Putamen (tissue), 1 donor: ENCODE measurements at places on chromosomes 2 and 18.

GRCh38 chr2:127700527-127701192 is 637 bp upstream of the SFT2D3 start:
- no peak for DNase-seq

GRCh38 chr18:30988440-30988839 is 54.1 kb downstream of the DSC3 start:
- no peak for DNase-seq

GRCh38 chr2:134081238-134081938 is 172.5 kb upstream of the MGAT5 start:
- DNase-seq, result no peak

DNA sequence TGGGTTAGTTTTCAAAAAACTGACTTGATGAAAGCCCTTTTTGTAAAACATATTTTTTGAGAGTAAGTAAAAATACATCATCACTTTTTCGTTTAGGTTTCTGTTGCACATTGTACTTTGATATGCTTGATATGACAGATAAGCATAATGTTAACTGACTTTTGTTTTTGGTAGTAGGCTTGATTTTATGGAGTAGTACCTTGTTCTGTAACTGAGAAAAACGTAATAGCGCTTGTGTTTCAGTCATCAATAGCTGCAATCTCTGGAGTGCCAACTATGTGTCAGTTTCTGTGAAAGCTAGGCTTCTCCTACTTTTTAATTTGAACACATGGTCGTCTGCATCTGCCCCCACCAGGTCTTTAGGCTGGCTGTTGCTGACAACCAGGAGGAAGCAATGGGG is 1.3 kb downstream of the LCLAT1 start:
- DNase-seq, result no peak

DNA sequence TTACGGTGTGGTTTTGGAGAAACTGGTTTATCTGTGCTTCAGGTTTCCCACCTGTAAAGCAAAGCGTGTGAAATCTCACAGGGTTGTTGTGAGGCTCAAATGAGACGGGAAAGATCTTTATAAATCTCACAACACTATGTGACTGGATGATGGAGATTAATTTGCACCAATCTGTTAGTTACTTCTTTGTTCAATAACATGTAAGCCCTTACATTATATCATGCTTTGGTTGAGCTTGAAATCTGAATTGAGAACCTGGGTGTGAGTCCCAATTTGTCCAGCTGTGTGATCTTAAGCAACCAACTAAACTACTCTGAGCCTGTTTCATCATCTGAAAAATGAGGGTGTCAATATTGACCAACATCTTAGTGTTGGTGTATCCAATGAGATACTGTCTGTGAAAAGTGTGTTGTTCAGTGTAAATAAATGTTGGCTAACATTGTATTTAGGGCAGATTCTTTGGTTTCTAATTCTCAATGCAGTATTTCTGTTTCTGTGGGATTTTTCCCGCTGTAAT is 741 bp upstream of the GCKR start:
- DNase-seq, result no peak

DNA sequence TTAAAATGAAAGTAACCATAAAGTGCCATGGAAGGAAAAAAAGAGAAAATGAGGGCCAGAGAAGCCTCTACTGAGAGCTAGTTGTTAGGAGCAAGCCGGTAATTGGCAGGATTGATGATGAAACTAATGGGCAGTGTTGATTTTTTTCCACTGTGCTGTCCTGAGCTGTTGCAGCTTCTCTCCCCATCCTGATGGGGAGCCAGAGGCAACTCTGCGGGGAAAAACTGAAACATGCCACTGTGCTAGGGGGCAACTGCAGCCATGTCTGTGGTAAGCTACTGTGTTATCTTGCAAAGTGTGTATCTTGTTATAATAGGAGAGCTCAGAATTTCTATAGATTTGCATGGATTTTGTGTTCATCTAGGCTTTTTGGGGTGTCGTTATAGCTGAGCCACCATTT is 487.9 kb downstream of the STK39 start:
- no peak for DNase-seq

DNA sequence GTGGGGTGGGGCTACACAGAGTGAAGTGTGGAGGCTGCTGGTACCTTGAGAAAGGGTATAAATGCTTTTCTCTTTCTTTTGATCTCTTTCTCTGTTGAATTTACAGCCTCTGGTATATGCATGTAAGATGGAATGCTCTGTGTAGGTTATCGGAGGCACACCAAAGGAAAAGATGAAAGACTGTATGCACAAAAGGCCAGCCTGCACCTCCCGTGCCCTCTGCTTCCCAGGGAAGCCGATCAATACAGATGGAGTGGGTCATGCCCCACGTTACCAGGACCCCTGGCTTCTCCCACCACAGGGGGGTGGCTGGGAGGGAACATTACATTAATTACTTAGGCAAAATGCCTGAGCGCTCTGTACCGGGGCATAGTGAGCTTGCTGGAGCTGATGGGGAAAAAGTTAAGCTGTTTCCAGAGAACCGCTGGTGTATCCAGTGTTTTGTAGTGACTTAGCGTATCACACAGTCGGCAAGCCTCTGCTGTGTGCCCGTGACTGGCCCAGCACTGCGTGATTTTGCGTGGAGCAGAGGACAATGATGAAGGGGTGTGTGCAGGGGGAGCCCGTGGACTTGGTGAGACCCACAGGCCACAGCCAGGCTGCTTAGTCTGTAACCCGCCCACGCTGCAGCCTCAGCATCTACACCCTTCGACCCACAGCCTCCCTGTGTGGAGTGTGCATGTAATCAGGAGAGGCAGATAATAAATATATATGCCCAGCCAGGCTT is 8.0 kb downstream of the ALLC start:
- no peak for DNase-seq

DNA sequence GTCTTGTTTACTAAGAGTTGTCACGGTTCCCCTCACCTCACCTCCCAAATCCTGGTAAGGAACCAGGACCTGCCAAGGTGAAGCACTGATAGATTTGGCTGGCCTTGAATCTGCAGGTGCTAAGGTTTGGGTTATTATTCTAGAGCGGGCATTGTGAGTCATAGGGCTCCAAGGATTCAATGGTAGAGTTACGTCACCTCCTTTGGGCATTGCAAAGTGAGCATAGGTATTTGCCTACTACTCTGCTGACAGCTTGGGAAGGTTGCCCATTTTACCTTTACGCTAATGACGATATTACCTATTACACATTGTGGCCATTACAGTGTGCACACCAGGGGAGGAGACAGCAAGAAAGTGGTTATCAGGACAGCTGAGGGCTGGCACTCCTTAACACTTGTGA is 59.3 kb downstream of the SETBP1 start:
- no peak for DNase-seq

- DNase-seq, result no peak
Observed at GRCh38 chr2:236319036-236319435, 54.8 kb upstream of the ASB18 start.

GRCh38 chr2:136863468-136863867 is 98.1 kb downstream of the THSD7B start:
- no peak for DNase-seq

DNA sequence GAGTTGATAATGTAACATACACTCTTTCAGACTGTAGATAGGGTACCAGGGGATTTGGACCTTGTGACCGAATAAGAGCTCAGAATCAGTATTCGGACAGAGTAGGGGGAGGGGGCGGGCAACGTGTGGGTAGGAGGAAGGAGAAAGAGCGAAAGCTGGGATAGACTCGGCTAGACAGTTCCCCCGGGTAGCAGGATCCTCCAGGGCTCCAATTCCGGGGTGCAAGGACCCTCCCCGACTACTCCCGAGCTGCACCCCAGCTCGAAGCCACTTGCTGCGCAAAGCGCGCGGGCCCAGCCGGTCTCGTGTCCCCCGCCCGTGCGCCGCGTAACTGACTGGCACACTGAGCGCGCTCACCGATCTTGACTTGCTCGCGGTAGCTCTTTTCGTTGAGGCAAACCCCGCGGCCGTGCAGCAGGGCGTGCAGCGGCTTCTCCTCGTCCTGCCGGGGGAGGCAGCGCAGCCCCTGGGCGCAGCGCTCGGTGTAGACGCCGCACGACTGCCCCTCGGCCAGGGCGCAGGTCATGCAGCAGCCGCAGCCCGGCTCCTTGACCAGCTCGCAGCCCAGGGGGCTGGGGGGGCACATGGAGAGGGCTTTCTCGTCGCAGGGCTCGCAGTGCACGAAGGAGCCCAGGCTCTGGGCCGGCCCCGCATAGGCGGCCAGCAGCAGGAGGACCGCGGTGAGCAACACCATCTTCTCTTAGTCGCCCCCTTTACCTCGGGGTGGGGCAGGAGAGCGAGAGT is 1.1 kb downstream of the IGFBP5 start:
- peak; percentile 42 for DNase-seq

- DNase-seq, result no peak
Observed at GRCh38 chr2:130190237-130190636, 8.0 kb downstream of the TUBA3E start.

DNA sequence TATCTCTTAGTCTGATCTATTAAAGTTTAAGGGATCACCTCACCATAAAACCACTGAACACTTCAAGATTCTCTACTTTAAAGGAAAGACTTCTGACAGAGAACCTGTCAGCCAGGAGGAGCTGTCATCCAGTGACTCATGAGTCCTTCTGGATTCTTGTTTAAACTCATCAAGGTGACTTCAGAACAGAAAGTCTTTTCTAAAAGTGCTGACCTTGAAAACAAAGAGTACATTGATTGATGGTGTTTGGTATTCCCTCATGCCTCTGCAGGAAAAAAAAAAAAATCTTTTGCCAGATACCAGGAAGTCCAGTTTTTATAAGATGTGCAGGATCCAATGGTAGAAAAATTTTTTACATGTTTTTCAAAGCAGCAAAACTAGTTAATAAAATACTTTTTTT is 12.3 kb downstream of the DSG2 start:
- no peak for DNase-seq

- no peak for DNase-seq
Observed at GRCh38 chr18:62338446-62339105, 13.5 kb downstream of the TNFRSF11A start.

- no peak for DNase-seq
Observed at GRCh38 chr18:1045658-1046057, 141.0 kb downstream of the ADCYAP1 start.

- DNase-seq, result peak; percentile 70
Observed at GRCh38 chr18:5417342-5417741, 121.8 kb upstream of the ZBTB14 start.

DNA sequence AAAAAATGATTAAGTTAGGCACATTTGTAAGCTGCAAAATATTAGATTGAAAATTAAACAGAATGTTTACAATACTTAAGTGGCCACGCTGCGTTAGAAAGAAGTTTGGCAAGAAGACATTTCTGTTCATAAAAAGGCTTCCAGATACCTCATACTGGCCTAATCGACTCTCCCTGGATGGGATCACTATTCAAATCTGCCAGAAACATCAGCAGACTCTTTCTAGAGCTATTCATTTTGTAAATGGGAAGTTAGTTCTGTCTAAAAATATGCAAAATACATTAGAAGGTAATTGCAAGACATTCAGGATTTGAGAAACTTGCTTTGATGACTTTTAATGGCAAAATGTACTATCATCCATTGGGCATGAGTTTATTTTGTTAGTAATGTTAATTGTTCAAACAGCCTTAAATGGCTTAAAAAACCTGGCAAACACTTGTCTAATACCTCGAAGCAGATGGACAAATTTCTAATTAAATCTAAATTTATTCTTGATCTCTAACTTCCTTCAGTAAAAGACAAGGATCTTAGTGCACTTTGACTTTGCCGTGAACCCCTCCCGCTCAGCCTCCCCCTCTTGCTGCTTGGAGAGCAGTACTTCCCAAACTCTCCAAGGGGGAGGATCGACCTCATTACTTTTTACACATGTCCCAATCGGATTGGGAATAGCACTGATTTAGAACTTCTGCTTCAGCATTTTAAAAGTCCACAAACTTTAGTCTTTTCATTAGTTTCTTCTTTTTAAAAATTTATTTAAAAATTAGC is 103.5 kb downstream of the SMIM21 start:
- DNase-seq, result no peak

DNA sequence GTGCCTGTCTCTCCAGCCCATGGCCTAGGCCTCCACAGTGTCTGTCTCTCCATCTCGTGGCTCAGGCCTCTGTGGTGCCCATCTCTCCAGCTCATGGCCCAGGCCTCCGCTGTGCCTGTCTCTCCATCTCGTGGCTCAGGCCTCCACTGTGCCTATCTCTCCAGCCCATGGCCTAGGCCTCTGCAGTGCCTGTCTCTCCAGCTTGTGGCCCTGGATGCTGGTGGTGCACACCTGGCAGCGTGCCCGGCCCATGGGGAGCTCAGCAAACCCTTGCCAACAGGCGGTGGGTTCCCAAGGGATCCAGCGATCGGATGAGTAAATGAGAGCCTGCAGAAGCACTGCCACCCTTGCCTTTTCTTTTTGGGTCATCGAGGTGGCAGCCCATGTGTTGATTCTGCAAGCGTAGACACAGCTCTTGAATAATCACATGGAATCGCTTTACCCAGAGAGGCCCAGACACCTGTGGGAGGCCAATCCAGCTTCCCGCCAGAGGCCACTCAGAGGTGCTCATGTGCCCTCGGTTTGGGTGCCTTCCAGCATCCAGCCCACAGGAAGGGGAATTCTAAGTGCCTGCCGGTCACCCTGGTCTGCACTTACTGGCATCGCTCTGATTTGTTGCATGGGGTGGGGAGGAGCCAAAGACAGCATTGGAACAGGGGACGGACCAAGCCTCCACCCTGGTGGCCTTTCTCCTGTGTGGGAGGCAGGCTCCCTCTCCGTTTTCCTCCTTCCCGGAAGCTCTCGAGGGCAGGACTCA is 101.8 kb upstream of the HDAC4 start:
- DNase-seq, result no peak

GRCh38 chr18:62612289-62612645 is 89.4 kb downstream of the ZCCHC2 start:
- no peak for DNase-seq

DNA sequence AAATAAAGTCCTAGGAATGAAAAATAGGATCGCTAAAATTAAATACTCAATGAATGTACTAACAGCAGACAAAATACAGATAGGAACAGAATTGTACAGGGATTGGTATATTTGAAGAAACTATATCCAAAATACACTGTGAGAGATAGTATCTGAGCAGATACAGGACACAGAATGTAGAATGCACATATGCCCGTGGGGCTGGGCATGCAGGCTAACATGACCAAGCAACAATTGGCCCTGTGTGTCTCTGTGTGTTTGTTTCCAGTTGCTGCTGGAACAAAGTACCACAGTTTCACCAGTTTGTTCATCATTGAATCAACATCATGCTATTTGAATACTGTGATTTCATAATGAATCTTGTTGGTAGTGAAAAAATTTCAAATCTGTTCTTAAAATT is 127.6 kb downstream of the PMAIP1 start:
- DNase-seq, result peak; percentile 74

DNA sequence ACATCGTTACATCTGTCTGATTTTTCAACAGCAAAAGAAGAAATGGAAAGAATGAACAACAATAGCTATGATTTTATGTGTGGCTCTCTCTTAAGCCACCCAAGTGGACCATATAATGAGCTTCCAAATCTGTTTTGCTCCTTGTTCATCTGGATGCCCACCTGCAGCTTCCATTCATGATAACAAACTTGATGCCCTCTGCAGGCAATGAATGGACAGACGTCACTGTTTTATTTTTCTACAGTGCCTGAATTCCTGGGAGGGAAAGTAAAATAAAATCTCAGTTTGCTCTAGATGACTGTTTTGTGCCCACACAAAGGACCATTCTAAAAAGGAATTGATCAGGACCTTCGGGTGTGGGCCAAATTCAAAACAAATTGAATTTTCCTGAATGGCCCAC is 5.0 kb downstream of the MREG start:
- no peak for DNase-seq
